Caki2 (cell line): ENCODE measurements at places on chromosomes 7 and 10.

DNA sequence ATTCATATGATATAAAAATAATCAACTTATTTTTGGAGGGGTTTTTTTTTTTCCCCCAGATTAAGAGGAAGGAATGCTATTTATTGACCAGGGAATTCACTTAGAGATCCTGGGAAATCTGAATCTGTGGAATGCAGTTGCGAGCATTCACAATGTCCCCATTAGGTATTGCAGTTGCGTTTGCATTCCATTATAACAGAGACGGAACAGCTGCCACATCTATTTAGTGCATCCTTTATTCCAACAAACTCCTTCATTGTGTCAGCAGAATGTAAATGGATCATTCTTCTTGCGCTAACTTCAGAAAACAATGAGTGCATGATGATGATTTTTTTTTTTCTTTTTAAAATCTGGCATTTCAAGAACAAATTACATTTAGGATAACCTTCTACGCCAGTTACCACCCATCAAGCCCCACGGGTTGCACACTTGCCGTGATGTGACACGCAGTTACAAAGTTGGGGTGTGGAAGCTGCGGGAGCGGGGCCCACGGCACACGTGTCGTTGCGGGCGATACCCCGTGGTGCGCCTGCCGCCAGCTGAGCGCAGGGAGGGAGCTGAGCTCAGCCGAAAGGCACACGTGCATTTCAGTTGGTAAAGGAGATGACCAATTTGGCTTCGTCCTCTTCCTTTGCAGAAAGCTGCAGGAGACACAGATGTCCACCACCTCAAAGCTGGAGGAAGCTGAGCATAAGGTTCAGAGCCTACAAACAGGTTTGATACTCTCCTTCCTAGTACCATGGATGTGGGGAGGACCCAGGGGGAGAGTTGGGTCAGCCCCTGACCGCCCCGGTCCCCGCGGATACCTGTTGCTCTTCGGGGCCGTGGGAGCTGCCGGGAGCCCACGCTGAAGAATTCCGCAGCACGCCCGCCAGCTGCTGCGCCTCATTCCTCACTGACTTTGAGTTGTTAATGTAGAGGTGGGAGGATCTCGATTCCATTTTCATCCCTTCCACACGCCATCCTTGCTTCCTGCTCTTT is 175.3 kb upstream of the SH2B2 start:
- no peak for DNase-seq

- DNase-seq, result no peak
Observed at GRCh38 chr10:132466520-132467463, 69.8 kb downstream of the PWWP2B start.

DNA sequence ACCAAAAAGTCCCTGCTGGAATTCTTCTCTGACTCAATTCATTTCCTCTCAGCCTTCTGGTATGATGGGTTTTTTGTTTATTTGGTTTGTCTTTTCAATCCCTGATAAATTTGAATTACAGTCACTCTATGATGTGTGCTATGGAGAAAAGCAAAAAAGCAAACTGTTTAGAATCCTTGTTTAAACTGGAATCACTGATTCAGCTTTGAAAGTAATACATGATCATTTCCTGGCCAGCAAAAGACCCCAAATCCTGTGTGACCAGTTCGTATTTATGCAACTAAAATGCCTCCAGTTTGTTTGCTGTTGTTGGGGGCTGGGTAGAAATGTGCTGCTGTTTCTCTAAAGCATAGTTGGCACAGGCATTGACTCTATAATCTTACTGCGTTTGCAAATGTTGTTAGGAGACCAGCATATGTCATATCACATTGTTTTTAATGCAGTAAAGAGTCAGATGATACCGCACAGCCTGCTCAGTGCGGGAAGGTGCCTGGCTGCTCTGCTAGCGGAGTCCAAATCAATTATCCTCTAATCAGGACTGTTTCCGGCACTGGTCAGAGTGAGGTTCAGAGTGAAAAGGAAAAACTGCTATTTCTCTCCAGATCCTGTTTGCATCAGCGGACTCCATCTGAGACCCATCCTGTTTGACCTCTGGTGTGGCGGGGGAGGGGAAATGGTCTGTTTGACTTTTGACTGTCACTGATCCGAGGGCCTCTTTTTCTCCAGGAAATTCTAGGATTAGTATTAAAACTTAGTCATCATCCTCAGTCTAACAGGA is 40.6 kb upstream of the ADD3 start:
- no peak for DNase-seq

DNA sequence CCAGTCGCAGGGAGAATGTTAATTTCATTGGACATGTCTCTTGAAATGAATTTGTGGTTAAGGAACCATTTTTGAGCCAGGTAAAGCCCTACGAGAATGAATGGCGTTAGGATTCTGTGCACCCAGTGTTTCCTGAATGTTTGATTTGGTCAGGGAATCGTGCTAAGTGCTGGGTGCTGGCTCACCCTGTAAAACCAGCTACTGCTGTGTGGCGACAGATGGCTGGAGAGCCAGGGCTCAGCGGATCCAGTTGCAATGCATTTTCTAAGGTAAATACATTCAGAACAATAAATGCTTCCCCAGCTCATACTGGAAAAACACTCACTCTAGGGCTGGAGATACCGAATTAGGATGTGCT is 355.5 kb downstream of the GLRX3 start:
- DNase-seq, result peak; percentile 18

DNA sequence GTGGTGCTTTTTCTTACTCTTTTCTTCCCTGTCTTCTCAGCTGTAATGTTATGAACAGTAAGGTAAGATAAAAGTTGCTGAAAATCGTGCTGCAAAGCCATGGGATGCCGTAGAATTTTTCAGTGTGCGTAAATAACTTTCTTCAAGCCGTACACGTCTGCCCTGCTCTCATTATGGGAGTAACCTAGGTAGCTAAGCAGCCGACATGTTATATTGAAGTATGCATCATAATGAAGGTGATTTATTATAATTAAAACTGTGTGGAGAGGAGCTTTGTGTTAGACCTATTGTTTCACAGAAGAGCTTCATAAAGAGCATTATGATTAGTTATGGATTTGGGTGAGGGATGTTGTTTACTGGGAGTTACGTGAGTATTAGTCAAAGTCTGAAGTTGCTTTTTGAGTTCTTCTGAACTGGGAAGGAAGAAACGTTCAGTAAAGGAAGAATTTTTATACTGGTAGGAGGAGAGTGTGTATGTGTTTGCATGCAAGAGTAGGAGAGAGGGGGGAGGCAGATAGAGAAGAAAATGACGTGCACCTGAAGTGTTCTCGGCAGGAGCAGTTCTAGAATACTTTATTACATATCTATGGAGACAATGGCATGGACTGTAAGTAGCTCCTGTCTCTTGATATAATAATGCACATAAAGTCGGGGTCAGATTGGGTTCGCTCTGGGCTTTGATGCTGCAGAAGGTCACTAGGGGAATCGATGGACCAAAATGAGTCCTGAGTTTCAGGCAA is 56.3 kb downstream of the POU6F2 start:
- no peak for DNase-seq

DNA sequence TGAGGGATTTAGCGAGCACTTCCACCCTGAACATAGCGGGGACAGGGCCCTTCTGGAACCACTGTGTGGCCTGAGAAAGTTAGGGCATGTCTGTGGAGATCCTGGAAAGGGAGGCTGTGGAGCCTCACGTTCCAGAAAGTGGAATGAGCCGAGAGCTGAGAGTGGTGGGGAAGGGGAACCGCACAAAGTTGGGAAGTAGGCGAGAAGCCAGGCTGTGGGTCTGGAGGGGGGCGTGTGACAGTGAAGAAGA is 10.4 kb upstream of the PAX2 start:
- DNase-seq, result no peak

DNA sequence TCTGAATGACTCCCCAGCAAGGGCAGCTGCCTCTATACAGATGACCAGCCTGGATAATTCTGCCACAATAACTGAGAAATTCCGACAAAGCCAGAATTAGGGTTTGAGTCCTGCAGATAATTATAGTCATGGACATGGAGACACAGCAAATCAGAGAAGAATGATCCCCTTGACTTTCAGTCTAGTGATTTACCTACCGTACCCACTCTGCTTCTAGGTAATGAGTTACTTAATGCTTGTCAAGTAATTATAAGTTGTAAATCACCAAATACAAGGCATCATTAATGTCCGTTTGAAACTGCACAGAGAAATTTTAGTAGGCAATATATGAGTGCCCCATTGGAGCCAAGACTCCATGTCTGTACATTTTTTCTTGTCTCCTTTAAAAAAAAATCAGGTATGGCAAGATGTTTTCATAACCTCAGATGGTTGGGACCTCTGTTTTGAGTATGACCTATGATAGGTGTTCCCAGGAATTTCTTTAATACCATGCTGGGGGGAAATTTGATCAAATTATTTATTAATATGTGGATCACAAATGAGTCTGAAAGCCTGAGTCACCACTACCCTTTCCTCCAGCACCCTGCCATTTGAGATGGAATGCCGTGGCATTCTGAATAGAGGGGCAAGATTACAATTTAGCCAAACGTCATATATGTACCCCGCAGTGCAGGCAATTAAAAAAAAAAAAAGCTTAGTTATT is 5.5 kb upstream of the ARID5B start:
- DNase-seq, result no peak

DNA sequence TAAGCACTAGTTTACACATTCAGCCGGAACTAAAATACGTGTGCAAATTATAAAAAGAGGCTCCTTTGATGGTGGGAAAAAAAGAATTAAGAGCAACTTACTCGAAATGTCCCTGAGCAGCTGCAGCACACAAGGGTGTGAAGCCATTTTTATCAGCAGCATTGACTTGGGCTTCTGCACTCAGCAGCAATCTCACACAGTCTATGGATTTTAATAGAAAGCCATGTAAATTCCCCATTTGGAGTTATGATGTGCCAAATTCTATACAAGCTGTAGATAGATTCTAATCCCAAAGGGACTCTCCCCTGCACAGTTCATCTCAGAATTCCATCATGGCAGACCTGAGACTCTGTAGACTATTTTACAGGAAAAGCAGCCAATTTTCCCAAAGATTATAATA is 90.5 kb downstream of the CTTNBP2 start:
- DNase-seq, result no peak

DNA sequence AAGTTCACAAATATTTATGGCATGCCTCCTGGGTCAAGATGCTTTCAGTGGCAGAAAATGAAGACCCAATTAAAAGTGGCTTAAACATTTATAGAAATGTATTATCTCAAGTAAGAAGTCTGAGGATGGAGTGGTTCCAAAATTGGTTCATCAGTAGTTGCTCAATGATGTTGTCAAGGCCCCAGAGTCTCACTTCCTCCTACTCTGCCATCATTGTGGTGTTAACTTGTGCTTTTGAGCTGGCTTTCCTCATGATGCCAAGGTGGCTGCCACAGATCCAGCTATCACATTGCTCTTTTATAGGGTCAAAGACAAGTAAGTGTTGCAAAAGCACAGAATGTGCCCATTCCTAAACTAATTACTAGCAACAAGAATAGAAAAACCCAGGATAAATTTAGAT is 404.6 kb upstream of the NRP1 start:
- no peak for DNase-seq

DNA sequence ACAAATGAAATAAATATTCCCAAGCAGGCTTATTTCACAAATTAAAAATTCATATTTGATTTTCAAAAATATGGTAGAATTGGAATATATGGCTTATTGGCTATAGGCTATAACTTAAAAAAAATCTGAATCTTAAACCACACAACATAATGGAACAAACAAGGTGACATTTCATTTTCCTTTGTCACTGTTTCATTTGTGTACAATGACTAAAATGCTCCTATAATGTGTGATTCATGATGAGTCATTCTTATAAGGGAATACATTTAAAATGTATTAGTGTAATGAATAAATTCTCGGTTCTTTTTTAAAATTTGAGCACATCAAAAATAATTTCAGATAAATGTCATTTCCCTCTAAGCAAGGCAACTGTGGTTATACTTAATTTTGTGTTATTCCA is 148.0 kb upstream of the ANK3 start:
- DNase-seq, result peak; percentile 22

DNA sequence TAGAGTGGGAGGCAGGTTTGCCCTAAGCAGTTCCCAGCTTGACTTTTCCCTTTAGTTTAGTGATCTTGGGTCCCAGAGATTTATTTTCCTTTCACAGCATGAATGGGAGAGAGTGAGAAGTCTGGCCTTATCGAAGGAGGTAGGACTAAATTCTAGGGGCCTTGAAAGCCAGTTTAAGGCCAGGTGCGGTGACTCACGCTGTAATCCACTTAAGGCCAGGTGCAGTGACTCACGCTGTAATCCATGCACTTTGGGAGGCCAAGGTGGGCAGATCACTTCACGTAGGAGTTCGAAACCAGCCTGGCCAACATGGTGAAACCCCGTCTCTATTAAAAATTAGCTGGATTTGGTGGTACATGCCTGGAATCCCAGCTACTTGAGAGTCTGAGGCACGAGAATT is 392.2 kb downstream of the ACTR3B start:
- DNase-seq, result no peak

DNA sequence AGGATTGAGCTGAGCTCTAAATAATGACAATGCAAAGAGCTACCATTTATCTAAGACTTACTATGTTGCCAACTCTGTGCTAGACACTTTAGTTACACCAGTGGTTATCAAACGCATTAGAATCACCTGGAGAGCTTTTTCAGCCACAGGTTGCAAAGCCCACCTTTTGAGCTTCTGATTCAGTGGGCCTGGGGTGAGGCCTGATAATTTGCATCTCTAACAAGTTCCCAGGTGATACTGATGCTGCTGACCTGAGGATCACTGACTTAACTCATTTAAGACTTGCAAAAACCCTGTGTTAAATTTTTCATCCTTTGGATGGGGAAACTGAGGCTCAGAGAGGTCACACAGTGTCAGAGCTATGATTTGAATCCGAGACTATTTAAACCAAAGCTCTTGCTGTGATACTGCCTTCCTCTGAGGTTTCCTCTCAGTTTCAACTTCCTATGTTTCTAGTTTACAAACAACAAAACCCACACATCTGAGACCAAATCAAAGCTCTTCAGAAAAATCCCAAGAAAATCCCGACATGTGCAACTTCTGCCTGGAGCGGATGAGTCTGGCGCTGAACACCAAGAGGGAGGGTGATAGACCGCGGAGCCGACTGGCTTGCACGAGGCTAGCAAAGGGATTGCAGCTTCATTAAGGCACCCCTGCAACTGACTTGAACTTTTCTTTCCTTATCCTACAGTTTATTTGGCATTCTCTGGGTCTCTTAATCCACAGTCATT is 124.9 kb downstream of the CYP26A1 start:
- no peak for DNase-seq

- DNase-seq, result peak; percentile 95
Observed at GRCh38 chr7:2399848-2400587, 3.4 kb upstream of the CHST12 start.

- no peak for DNase-seq
Observed at GRCh38 chr7:33300131-33300530, 170.8 kb downstream of the BBS9 start.

DNA sequence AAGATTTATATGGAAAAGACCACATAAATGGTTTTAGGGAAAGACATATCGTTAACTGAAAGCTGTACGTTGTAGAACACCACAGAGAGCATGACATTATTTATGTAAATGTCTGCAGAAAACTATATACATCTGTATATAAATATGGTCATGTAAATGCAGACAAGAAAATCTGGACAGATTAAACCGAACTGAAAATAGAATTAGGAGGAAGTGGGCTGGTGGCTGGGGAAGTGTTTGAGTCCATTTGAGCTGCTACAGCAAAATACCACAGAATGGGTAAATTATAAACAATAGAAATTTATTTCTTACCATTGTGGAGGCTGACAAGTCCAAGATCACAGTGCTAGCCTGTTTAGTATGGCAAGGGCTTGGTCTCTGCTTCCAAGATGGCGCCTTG is 56.3 kb upstream of the USP6NL start:
- DNase-seq, result no peak
